Effector memory CD8-positive, alpha-beta T cell (primary cell): ENCODE measurements at places on chromosomes 13 and 19.

GRCh38 chr19:7596211-7596937 is 711 bp downstream of the CAMSAP3 start:
- DNase-seq: no peak

DNA sequence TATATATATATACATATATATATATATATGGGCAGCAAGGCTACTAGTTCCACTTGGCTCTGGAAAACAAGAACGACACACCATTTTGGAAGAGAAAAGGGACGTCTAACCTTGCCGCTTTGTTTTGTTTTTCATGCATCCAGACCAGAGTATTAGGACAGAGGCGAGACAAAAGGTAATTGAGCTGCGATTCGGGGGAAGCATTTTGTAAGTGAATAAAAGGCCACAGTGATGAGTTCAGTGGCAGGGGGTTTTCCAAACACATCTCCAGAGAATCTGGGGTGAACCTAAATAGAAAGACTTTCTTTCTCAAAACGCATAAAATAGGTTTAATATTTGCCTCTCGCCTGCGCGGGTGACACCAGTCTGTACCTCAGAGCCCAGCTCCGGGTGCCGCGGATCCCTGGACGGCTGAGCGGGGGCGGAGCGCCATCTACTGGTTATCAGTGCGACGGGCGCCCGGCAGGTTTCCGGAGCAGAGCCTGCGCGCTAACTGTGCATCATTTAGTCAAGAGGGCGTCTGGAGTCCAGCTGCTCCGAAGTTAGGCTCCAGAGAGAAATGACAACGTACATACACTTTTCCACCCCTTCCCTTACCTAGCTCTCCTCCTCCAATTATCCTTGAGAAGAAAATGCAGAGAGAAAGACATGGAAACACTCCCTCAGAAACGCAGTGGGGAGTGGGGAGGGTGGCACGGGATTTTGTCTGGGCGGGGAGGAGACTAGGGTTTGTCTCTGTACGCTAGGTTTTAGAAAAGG is 262.3 kb downstream of the TBC1D4 start:
- peak; percentile 86 for DNase-seq

DNA sequence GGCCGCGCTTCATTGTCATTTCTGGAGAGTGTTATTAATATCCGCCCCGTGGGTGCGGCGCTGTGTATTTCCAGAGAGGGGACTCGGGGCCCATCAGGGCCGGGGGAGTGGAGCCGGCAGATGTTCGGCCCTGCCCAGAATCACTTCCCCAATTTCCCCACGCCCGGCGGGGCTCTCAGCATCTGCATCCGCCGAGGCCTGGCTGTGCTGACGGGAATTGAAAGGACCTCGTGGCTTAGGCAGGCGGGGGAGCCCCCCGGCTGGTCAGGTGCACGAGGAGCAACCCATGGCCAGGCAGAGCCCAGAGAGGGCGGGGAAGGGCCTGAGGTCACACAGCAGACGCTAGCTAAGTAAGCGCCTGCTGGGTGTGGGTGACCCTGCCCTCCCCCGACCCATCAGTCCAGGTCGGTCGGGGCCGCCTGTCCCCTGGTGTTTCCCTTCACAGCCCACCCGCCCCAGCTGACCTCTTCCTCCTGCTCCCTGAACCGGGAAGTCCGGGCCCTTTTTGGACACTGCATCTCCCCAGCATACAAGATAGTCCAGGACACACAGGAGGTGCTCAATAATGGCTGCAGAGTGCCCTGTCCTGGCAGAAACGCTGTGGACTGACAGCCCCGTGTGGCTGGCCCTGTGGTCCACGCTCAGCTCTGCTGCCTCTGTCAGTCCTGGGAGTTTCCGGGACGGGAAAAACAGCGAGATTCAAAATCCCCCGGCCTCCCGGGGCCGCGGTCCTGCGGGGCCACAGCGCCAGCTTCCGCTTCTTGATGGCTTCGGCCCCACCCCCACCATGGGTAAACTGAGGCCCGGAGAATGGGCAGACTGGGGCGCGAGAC is 22.1 kb downstream of the ARID3A start:
- DNase-seq: no peak

- DNase-seq: no peak
Measured at GRCh38 chr13:104411141-104411765, 1345.0 kb upstream of the SLC10A2 start.

- DNase-seq: no peak
Measured at GRCh38 chr13:72259528-72259927, 392.5 kb upstream of the DACH1 start.

DNA sequence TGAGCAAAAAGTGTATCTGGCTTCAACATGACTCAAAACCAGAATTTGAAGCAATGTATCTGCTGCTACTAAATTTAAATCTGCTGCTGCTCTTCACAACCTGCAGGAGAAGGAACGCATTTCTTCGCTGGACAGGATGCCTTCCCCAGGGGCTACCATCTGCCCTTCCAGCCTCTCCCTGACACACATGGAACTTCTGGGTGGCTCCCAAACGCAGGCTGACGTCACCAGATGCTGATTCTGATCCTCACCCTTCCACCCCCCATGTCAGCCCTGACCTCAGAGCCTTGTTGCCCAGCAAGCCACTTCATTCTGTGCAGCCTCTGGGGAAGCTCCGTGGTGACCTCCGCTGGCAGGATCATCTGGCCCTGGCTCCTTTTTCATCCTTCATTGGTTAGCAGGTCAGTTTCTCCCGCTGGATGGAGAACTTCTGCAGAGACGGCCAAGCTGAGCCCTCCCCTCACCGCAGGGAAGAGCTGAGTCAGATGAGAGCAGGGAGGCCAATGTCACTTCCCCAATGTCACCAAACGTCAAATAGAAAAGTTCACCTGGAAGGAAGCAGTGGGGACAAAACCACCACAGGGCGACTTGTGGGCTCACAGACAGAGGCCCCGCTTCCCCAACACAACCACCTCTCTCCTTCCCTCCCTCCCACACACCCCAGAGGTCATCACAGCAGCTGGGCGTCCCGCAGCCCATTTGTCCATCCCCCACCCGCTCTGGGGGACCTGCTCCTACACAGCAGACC is 14.0 kb upstream of the RAB20 start:
- DNase-seq: no peak

DNA sequence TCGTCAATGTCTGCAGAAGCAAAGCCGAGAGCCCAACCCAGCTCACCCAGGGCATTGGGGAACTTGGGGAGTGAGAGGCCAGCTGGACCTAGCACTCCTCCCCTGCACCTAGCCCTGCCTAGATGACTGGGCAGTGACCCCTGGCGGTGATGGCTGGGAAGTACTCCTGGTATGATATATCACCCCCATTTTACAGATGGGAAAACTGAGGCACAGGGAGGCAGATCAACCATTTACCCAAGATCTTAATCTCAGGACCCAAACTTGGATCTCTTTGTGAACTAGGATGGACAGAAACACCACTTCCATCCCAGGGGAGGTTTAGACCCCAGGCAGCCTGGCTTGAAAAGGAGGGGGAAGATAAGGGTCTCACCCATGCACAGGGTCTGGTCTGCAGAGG is 43.5 kb downstream of the CCL25 start:
- no peak for DNase-seq

DNA sequence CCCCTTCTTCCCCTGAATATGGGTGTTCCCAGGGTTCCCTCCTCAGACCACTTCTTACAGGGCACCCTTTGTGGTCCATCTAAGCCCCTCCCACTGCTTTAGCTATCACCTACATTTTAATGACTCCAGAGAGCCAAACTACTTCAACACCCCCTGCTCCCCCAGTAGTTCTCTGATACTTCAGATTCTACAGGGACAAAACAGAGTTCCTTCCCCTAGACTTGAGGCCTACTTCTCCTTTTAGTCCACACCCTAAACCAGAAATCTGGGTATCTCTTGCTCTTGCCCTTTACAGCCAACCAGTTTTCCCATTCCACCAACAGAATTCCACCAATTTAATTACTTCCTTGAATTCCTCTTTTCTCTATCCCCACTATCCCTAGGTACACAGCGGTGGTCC is 107.2 kb downstream of the KCNRG start:
- no peak for DNase-seq

- peak; percentile 46 for DNase-seq
Measured at GRCh38 chr19:32599736-32600157, 18.8 kb downstream of the PDCD5 start.

DNA sequence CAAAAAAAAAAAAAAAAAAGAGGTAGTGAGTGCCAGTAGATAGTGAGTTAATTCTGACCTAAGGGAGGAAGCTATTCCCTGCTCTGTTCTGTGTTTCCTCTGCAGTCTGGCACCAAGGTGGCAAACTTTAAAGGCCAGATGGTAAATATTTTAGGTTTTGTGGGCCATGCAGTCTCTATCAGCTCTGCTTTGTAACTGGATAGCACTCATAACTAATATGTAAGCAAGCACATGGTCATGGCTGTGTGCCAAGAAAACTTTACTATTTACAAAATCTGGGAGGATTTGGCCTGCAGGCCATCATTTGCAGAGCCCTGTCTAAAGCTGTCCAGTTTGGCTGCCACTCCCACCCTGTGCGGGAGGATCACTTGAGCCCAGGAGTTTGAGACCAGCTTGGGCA is 4.3 kb downstream of the PIN1 start:
- no peak for DNase-seq

- DNase-seq: no peak
Measured at GRCh38 chr13:113489171-113489548, 1.4 kb downstream of the DCUN1D2 start.
